ENCODE measurements at places on chromosomes 2 and 18.
A peak's percentile ranks its signal among the peaks of the same experiment; 100 is the strongest.

GRCh38 chr2:147492471-147492870, 352.4 kb upstream of the ACVR2A start:
- DNase-seq: no peak

DNA sequence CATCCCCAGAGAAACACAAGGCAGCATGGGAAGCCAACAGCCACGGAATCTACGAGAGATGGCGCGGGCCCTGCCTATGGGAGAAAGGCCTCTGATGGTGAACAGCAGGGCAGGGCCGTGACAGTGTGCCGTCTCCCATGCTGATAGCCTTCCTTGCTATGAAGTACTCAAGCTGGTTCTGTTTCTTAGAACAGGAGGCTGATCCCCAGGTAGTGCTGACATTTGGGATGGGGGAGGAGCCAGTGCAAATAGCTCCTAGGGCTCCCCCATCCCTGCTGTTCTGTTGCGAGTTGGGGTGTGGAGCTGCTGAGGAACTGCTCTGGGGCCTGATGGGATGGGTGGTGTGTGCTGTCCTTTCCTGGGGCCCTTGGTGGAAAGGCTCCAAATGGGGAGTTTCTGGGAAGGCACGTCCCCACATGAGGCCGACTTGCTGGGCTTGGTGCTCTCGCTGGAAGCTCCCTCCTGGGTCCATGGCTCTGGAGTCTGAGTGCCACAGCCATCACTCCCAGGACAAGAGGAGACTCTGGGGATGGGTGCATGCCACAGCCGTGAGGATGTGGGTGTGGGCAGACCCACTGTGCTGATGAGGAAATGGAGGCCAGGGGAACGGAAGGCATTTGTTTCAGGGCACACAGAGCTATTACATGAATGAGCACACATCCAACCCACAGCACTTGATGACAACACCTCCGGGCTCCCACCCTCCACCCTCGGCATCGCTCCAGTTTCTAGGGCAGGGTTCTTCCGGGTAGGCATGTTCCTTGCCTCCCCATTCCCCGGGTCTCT, 246.8 kb downstream of the HDAC4 start:
- no peak for DNase-seq

DNA sequence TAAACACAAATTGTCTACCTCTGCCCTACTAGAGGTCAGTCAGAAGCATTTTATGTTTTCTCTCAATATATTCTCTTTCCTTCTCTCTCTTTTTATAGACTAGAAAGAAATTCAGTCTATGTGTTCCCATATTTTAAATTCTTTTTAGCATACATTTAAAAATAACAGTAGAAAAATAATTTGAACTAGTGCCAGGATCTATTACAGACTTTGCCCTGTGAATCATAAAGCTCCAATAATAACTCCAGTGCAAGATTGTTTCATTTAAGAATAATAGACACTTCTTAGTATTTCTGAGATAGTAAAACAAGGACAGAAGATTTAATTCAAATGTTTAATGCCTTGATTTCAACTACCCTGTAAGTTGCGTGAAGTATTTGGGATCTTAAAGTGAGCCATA, 60.1 kb downstream of the ITGB6 start:
- no peak for DNase-seq

- DNase-seq: no peak
These were observed 14.6 kb upstream of the MEP1B start for GRCh38 chr18:32175265-32175664.

- no peak for DNase-seq
These were observed 567.6 kb downstream of the PLCL1 start for GRCh38 chr2:198371921-198372543.

- DNase-seq: no peak
These were observed 47.7 kb downstream of the TMEM182 start for GRCh38 chr2:102809291-102810189.

DNA sequence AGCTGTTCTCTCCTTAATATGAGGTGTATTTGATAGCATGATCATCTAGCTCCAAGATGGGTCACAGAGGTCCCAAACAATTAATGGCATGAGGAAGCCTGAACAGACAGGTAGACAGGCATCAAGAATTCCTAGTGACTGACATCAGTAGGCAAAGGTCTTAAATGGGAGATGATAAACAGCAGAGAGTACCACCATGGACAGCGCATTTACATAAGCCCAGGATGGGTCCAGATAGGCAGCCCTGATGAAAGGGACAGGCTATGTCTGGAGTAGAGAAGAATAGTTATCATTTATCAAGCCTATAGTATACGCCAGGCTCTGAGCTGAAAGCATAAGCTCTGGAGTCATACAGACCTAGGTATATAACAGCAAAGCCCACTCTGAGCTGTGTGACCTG, 434.7 kb upstream of the SETBP1 start:
- no peak for DNase-seq

DNA sequence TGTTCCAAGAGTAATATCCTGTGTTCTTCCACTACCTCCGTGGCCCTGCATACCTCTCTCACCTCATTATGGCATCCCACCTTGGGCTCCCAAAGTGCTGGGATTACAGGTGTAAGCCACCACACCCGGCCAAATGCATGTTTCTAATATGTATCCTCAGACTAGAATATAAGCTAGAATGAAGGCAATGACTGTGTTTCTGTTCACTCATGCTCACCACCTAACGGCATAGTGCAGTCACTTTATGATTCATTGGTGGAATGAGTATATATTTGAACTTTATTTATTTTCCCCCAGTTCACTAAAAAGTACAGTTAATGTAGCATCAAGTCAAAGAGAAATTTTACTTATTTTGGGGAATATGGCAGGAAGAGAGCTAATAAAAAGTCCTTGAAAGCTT, 11.3 kb downstream of the PIGN start:
- no peak for DNase-seq

DNA sequence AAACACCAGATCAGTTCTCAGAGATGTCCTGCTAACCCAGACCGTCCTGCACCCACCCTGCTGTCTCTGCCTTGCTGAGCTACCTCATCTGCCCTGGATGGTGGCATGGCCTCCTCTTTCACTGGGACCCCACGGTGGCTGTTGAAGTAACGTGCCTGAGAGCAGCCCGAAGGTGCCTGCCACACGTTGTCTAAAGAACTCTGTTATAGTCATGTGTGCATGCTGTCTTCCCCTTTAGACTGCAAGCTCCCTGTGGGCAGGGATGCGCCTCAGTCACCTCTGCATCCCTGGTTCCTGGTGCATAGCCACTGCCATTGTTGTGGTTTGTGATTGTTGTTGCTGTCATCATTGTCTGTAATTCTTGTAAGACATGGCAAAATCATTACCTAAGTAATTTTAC, 235.9 kb downstream of the EIPR1 start:
- DNase-seq: no peak

GRCh38 chr2:74778381-74779264, 55.3 kb upstream of the HK2 start:
- DNase-seq: no peak

DNA sequence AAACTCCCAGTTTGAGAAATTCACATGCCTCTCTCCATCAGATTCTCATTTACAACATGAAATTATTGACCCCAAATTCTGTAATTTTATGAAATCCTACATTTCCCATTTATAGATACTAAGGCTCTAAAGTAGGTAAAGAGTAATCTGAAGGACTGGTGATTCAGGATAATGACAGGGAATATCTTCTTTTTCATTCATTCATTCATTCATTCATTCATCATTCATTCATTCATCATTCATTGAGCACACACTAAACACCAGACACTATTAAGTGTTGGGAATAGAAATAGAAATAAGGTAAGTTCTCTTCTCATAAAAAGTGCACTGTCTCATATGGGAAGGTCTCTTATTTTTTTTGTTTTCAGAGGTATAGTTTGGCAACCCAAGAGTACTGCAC, 116.9 kb downstream of the TGIF1 start:
- no peak for DNase-seq

- DNase-seq: no peak
These were observed 361.2 kb upstream of the HNRNPA3 start for GRCh38 chr2:176851200-176851888.

DNA sequence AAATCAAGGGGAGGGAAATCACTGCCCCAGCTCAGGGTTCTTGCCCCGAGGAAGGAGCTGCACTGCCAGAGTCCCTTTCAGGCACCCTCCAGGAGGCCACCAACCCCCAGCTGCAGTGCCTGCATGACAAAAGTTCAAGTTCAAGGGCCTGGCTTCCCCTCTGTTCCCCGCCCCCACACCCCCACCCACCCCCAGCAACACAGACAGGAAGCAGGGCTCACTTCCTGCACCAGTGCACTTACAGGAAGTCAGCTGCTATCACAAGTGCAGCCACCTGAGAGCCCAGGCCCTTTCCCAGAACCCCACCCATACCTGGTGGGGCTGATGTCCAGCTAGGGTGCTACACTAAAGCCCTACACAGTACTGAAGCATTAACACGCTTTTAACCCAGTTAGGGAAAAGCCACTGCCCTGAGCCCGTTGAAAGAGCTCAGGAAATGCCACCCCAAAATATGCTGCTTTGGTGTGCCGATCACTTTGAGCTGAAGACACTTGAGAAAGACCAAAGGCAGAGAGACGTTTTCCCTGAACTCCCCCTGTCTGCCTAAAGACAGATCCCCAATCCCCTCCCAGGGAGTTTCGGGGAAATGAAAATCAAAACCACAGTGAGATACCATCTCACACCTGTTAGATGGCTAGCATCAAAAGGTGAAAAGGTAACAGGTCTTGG, 109.9 kb upstream of the CAB39 start:
- DNase-seq: peak; percentile 27

- no peak for DNase-seq
These were observed 77.0 kb downstream of the PDCL3 start for GRCh38 chr2:100639588-100640390.

DNA sequence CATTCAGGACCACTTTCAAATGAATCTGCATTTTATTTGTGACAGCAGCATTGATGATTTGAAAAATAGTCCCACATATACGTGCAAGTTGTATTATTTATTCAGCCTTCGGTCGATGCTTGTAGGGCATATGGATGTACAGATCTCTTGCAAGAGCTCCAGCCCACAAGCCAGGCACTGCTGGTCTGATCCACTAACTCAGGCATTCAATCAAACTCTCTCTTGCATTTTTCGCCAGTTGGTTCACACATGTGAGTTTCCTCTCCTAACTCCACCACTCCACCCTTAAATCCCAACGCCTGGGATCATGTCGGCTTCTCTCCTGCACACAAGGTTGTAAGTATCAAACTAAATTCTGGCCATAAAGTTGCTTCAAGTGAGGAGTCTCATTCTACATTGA, 318.7 kb downstream of the CYP26B1 start:
- no peak for DNase-seq
